ENCODE measurements at places on chromosomes 6 and 20.

DNA sequence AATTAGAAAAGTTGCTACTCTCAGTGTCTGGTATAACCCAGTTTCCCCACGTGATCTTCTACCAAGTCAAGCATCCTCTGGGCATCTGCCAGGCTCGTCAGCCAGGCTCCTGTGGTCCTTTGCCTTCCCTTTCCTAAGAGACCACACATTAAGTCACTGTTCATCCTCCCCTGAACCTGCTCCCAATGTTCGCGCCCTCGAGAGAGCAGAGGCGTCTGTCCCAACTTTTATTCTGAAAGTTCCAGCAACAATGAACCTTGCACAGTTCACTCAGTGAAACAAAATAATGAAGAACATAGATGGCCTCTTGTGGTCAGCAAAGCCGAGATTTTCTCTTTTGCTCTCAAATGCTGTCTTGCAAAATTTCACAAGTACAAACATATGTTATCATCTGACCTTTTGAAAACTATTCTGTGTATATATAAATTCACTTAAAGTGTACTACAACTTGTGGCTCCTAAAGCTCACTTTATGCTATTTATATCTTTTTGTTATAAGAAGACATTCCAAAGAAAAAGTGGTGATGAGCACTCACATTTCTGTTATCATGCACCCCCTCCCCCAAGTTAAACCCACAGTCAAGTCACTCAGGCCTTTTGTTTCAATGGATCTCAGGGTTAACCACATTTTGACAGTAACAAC is 39.2 kb upstream of the NHSL1 start:
- DNase-seq, result no peak

GRCh38 chr6:119495230-119495683 is 145.7 kb upstream of the MAN1A1 start:
- DNase-seq, result no peak

GRCh38 chr6:151731313-151731712 is 76.2 kb upstream of the ESR1 start:
- DNase-seq, result no peak

- no peak for DNase-seq
These were observed 460 bp downstream of the PLAGL1 start for GRCh38 chr6:144007478-144008119.

DNA sequence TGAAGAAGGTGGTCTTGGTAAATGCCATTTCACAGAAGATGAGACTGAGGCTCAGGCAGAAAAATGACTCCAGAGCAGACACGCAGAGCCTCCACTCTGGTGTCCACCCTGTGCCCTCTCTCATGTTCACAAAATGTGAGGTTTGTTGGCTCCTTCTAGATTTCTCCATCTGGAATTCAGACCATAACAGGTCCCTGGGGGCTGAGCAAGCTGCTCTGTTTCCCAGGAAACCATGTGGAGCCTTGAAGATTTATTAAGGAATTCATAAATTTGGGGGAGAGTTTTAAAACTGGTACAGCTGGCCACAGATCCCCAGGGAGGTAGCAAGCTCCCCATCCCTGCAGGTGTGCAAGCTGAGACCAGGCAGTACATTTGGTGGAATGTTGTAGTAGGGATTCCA is 38.8 kb upstream of the SIRPA start:
- no peak for DNase-seq

GRCh38 chr20:33280000-33280680 is 2.9 kb upstream of the BPIFB1 start:
- no peak for DNase-seq

DNA sequence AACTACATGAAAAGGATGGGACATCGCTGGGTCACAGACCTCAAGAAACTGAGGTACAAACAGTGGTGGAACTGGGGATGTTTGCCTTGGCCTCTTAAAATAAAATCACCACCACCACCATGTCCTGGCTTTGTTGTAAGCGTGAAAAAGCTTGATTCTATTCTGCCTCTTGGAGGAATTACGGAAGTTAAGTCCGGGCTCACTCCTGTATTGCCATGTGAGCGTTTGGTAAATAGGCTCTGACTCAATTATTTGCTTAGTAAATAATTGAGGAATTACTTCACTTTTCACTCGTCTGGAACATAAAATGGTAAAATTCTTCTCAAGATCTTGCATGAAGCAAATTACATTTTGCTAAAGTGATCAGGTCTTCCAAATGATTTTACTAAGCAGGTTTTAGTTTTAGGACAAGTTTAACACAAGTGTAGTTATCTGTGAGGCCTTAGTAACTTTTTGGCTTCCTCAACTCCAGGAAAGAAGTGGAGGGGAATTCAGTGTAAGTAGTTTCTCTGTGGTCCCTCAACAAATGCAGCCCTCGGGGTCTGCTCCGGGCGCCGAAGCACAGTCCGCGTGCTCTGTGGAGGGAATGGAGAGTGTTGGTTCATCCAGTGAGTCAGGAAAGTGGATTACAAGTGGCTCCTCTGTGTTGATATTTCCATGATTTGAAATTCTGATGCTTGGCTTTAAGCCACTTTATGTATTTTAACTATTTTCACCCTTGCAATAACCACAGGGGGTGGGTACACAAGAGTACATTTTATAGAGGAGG is 23.8 kb downstream of the IYD start:
- DNase-seq, result no peak

- no peak for DNase-seq
These were observed 96.4 kb downstream of the TULP4 start for GRCh38 chr6:158408552-158409130.

GRCh38 chr6:170187669-170188566 is 103.0 kb downstream of the DLL1 start:
- DNase-seq, result no peak

DNA sequence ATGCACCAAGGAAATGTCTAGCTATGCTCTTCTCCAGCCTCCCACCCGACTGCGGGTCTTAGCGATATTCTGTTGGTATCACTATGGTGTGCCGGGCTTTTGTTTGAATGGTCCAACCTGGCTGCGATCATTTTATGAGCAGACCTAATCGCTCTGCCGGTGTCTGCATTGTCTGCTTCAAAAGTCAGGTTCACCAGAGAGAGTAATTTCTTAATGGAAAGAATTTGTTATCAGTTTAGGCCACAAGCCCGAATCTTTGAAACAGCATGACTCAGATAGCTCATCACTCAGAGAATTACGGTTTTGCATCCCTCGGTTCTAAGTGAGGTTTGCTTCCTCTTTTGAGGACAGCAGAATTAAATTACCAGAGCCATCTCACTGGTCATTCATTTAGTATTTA is 521.0 kb upstream of the ARID1B start:
- no peak for DNase-seq

- DNase-seq, result no peak
These were observed 827.5 kb upstream of the CITED2 start for GRCh38 chr6:140201787-140202458.

DNA sequence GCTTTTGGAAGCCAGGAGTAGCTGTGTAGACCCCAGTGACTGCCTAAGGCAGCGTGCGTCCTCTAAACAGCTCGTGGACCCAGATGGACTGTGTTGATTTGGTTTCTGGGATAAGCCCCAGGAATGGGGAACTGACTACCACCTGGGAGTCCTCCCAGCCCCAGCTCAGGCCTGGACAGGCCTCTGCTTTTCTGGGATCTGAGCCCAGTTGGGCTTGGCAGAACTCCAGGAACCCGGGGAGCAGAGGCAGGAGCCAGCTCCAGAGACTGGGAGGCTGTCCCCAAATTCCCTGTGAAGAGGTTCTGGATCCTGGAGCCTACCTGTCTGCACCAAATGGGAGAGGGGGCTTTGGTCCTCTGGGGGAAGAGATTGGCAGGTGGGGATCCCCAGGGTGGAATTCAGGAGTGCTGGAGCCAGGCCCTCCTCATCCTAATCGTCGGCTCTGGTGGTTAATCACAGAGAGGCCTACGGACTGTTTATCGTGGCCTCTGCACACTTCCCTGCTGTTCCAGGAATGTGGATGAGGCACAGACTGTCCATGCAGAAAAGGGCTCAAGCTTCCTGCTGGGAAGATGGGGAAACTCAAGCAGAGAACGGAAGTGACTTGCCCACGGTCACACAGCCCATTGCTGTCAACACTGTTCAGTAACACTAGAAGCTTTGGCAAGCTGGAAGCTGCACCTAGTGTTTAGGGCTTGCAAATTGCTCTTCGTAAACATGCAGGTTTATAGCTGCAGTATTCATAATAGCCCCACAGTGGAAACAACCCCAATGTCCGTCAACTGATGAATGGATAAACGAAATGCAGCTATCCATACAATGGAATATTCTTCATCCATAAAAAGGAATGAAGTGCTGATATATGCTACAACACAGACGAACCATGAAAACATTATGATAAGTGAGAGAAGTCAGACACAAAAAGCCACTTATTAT is 100.6 kb downstream of the KCNB1 start:
- peak; percentile 75 for DNase-seq

- DNase-seq, result no peak
These were observed 186.7 kb downstream of the PHACTR1 start for GRCh38 chr6:12903246-12903645.

DNA sequence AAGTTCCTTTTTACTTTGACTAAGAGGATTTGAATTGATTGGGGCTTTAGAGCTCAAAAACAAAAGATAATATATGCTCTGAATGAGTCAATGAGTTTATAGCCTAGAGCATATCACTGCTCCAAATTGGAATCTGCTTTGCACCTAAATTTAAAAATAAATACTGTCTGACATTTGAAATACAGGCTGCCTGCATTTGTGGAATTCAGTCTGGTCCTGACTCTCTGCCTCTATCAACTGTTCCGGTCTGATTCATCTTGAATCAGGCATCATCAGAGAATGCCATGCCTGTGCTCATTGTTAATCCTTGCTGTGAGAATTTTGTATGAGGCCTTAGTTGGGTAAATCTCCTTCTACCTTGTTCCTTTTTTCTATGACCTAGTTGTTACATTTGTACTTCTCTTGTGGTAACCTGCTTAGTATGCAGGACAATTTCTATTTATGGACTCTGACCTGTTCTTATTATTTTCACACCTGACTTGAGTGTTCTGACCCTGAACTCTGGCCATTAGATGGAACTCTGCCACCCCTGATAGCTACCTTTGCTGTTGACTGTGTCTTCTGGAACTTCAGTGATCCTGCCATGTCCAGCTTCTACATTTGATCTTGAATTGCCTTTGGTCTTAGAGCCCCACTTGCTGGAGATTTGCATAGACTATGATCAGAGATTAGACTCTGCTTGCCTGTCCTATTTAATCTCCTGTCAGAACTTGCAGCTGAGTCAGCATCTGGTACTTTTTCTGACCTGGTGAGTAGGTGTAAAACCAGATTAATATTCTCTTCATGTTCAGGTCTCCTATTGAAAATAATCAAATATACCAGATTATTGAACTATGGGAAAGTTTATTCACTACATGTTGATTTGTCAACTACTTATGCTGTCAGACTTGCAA is 442.7 kb upstream of the HS3ST5 start:
- DNase-seq, result no peak

- no peak for DNase-seq
These were observed 18.3 kb downstream of the CAPN11 start for GRCh38 chr6:44176762-44177509.

DNA sequence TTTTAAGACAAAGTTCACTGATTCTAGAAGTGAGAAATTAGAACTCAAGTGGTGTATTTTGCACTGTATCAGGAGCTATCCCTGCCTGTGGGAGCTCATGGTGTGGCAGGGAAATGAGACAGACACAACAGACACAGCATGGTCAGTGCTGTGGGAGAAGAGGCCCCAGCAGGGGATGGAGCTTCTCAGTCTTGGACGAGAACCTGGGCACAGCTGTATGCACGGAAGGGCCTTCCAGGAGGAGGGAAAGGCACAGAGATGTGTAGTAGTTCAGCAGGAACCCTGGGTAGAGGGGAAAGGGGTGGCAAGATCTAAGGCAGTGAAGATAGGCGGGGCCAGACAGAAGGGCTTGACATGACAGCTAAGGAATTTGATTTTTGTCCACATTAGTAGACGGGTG is 48.8 kb upstream of the KIF25 start:
- no peak for DNase-seq

DNA sequence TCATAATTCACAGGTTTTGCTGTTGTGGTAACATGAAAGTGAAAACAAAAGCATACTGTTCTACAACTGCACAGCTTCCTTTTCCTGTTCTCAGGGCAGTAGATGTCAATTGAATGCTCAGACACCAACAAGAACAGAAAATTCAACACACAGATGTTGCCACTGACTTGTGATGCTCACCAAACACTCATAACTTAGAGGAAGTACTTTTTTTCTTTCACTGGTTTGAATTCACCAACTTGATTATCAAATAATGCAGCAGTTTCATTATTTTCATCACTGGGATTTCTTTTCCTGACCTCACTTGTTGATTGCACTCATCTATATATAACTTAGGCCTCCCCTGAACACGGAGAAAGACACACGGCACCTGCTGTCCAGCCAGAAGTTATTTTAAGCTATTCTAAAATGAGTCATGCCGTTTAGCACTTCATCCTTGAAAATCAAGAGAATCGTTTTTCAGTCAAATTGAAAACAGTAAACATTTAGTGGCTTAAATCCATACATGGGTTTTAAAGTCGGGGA is 949 bp downstream of the TXLNB start:
- DNase-seq, result no peak

GRCh38 chr6:162261598-162261997 is 466.0 kb downstream of the PRKN start:
- DNase-seq, result no peak

- no peak for DNase-seq
These were observed 9.0 kb downstream of the TPBG start for GRCh38 chr6:82372656-82373055.

GRCh38 chr6:25991785-25992412 is 29.3 kb downstream of the TRIM38 start:
- DNase-seq, result peak; percentile 46

DNA sequence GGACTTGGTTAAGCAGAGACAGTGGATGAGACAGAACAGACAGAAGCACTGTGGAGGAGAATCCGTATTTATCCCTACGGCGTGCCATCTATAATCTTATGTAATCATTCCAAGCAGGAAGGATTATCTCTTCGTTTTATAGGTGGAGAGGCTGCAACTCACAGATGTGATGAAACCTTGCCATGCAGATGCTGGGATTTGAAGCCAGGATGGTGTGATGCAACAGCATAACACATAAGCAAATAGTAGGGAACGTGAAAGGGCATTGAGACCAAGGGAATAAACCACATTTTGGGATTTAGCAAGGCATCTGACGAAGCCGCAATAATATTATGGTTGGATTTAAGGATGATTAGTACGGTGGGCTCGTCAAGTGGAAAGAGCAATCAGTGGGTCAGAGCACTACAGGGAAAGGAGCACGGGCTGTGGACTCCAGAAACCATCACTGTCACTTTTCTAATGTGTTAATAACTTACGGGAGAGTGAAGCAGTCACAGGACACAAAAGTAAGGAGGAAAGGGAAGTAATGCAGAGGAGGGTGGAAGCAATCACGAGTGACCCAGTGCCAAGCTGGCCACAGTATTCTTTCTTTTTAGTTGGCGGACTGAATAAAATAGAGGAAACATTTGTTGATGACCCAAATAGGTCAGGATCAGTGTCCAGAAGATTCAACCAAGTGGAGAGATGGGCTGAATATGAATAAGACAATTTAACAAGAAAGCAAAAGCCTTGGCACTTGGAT is 119.6 kb upstream of the EDN1 start:
- no peak for DNase-seq

DNA sequence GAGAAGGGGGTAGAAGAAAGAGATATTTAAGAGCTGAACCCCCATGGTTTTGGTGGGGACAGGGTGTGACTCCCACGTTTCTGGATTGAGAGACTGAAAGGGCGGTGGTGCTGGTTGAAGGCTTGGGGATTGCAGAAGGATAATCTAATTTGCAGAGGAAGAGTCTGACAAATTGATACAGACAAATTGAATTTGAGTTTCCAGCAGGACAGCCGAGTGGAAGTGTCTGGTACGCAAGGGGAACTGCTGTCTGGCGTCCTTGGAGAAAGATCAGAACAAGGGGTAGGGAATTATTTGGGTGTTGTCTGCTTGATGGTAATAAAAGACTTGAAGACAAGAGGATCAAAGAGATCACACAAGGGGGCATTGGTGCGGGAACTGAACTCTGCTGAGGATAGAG is 40.5 kb upstream of the MDGA1 start:
- DNase-seq, result no peak

Data from HTR-8/SVneo (cell line).